CD8-positive, alpha-beta memory T cell (primary cell): ENCODE measurements at places on chromosomes 1 and 21. TPM values are rescaled to one million over a fixed set of nuclear protein-coding genes. Genes with fewer than 3 reads are reported as not detected.

GRCh38 chr1:87115317-87115890 lies 201.0 kb downstream of the HS2ST1 start:
- no peaks in the 10 kb centered on the region for H3K27me3 ChIP-seq
- H3K4me3 ChIP-seq: no peak overlapping the region
- no peak overlapping the region for H3K27ac ChIP-seq
- DNase-seq: no peak

DNA sequence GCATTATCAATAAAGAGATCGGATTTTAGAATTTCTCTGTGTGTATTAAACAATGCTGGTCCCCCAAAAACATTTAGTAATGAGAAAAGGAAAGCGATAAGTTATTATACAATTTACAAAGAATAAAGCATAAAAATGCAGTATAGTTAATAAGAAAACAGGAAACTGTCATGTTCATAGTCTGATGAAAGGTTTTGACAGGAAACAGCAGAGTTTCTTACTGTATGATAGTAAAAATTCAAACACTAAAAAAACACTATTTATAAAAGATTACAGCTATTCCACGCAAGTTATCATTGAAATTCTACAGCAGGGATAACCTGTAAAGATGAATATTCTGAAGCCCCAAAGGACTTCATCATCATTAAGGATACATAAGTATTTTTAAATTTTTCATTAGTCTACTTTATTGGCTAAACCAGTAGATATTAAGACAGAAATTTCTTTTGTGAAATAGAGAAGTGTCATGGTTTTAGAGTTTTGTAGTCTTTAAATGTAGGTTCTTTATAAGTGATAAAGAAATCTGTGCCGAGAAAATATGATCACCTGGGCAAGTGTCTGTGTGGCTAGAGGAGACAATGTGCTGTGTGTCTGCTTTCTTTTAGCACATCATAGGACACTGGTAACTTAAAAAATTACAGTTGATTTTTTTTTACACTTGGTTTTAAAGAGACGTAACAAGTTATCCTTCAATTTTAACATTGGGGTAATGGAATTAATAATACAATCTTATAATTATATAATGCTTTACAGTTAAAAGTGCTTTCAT lies 49.7 kb upstream of the GFI1 start:
- no peaks in the 10 kb centered on the region for H3K36me3 ChIP-seq
- DNase-seq: no peak
- peaks cover 34% of the 10 kb centered on the region for H3K4me1 ChIP-seq
- no peak overlapping the region for H3K27ac ChIP-seq

DNA sequence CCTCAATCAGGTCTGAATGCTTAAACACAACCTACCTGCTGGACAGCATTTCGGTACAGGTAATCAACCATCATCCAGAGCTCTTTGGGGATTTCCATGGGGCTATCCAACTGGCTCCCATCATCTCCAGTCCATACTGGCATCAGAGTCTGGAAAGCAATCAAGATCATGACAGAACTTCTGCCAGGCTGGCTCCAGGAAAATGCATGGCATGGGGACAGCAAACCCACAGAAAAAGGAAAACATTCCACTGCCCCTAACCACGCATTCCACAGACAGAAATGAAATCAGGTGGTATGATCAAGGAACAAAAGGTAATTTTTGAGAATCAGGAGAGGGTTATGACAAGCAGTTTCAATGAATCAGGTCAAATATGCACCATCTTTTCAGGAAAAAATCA lies 9.1 kb upstream of the MTF1 start:
- H3K36me3 ChIP-seq: peaks cover 20% of the 10 kb centered on the region
- H3K27ac ChIP-seq: no peak overlapping the region
- no peak for DNase-seq
- no peak overlapping the region for H3K4me3 ChIP-seq
- H3K4me1 ChIP-seq: no peaks in the 10 kb centered on the region

- no peak overlapping the region for H3K4me3 ChIP-seq
- no peaks in the 10 kb centered on the region for H3K27me3 ChIP-seq
- no peaks in the 10 kb centered on the region for H3K36me3 ChIP-seq
- H3K27ac ChIP-seq: no peak overlapping the region
- no peak for DNase-seq
Observed at GRCh38 chr1:219574484-219575087, 38.3 kb downstream of the ZC3H11B start.

DNA sequence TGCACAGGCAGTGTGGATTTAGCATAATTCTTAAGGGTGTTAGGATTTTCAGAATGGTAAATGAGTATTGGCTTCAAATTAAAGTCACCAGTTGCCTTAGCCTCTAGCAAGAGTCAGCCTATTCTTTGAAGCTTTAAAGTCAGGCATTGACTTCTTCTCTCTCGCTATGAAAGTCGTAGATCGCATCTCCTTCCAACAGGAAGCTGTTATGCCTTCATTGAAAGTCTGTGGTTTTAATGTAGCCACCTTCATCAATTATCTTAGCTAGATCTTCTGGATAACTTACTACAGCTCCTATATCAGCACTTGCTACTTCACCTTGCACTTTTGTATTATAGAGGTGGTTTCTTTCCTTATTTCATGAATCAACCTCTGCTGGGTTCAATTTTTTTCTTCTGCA lies 320.2 kb downstream of the PTPRC start:
- no peaks in the 10 kb centered on the region for H3K27me3 ChIP-seq
- peaks cover 25% of the 10 kb centered on the region for H3K4me1 ChIP-seq
- DNase-seq: no peak
- H3K4me3 ChIP-seq: no peak overlapping the region
- no peaks in the 10 kb centered on the region for H3K36me3 ChIP-seq
- no peak overlapping the region for H3K27ac ChIP-seq

DNA sequence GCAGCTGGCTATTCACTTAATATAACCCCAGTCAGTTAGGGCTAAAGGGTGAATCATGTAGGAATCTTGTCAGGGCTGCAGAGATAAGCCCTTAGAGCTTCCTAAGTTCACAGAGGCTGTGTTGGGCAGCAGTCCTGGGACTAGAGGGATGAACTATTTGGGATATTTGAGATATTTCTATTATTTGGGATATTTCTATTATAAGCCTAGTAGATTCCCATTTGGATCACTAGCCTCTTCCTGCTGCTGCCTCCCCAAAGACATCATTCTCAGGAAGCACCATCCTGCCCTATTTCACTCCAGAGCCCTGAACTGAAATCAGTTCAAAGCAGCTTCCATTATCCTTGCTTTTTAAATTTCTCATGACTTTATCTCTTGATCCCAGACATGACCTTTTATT lies 501.3 kb downstream of the NUF2 start:
- H3K27ac ChIP-seq: no peak overlapping the region
- no peaks in the 10 kb centered on the region for H3K36me3 ChIP-seq
- no peak for DNase-seq

- DNase-seq: no peak
- no peak overlapping the region for H3K4me3 ChIP-seq
- no peaks in the 10 kb centered on the region for H3K36me3 ChIP-seq
- H3K27me3 ChIP-seq: no peaks in the 10 kb centered on the region
Observed at GRCh38 chr1:31784356-31785019, 20.3 kb upstream of the ADGRB2 start.

DNA sequence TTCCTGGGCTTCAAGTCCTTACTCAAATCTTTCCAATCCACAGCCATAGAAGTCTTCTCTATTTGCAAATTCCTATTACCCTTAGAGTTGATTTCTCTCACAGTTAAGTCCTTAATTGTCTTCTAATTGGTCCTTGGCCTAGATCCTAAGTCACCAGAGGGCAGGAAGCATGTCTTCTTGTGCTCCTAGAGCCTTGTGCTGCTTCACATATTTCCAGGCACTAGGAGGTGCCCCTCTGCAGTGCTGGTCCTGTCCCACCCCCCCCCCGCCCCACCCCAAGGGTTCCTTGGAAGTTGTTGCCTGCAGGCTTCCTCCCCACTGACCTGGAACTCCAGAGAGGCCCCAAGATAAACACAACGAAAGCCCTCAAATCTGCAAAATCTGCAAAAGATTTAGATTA lies 28.1 kb upstream of the TARBP1 start:
- H3K4me1 ChIP-seq: no peaks in the 10 kb centered on the region
- H3K4me3 ChIP-seq: no peak overlapping the region
- no peak for DNase-seq
- H3K36me3 ChIP-seq: no peaks in the 10 kb centered on the region

DNA sequence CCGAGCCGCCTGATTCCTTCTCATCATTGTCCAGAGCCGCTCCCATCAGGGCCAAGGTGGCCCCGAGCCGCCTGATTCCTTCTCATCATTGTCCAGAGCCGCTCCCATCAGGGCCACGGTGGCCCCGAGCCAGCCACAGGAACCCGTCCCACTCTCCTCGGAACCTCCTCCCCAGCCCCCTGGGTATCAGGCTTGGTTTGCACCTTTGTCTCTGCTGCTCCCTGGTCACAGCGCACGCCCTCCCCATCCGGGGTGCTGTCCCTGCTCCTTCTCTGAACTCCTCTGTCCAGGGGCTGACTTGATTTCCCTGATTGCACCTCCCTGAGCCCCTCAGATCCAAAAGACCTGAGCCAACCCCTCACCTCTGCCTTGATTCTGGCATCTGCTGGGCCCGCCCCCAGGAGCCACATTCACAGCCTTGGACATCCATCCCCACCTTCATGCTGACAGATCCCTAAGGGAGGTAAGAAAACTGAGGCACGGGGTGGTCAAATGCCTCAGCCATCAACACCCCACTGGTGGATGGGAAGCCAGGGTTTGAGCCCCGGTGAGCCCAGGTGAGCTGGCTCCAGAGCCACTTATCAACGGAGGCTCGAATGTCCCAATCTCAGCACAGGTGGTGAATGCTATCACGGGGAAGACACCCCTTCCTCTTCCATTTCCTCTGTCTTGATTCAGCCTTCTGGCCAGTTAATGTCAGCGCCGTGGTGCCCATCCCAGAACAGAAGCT lies 25.6 kb upstream of the COL18A1 start:
- no peaks in the 10 kb centered on the region for H3K4me1 ChIP-seq
- H3K4me3 ChIP-seq: no peak overlapping the region
- no peaks in the 10 kb centered on the region for H3K36me3 ChIP-seq
- DNase-seq: no peak

- H3K36me3 ChIP-seq: no peaks in the 10 kb centered on the region
- DNase-seq: no peak
- no peak overlapping the region for H3K4me3 ChIP-seq
- no peaks in the 10 kb centered on the region for H3K4me1 ChIP-seq
- no peaks in the 10 kb centered on the region for H3K27me3 ChIP-seq
Observed at GRCh38 chr1:184622136-184622823, 132.4 kb downstream of the EDEM3 start.

DNA sequence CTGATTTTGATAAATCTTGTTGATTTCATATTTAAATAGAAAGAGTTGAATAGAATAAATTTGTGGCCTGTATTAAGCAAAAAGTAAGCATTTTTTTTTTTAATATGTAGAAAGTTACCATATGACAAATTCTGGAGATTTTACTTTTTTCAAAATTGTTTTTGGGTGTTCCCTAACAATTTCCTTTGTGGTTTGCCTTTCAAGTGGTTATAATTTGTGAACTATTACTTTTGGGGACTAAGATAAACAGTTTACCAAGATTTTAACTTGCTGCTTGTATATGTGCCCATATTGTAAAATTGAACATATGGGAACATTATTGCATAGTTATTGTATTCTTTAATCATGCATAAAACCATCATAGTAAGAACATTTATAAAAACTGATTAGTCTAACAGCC lies 34.6 kb downstream of the SLC30A7 start:
- H3K36me3 ChIP-seq: peaks cover 4% of the 10 kb centered on the region
- DNase-seq: no peak
- no peaks in the 10 kb centered on the region for H3K27me3 ChIP-seq
- H3K4me1 ChIP-seq: peaks cover 68% of the 10 kb centered on the region
- peak overlapping the region; percentile 16 for H3K4me3 ChIP-seq

DNA sequence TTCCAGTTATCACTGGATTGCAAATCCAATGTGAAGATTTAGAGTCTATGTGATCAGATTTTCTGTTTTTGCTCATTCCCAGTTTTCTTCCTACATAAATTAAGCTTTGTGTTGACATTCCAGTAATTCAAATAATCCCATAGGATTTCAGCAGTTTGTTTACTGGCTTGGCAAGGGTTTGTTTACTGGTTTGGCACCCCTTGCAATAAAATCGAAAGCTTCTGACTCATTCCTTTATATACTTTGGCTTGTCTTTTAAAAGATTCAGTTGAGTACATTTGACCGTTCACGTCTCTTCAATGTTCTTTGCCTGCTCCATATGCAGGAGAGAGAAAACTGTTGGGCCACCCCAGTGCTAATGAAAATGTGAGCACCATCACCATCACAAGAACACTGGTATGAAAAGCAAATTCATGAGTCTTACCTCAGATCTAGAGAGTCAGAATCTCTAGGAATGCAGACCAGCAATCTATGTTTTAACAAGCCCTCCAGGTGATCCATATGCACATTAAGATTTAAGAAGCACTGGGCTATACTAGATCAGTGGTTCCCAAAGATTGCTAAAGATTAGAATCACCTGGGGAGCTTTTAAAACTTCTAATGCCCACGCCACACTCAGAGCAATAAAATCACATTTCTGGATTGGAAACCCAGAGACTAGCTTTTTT lies 32.8 kb downstream of the ZC3H11B start:
- H3K4me1 ChIP-seq: no peaks in the 10 kb centered on the region
- no peaks in the 10 kb centered on the region for H3K27me3 ChIP-seq
- no peaks in the 10 kb centered on the region for H3K36me3 ChIP-seq
- no peak overlapping the region for H3K27ac ChIP-seq

DNA sequence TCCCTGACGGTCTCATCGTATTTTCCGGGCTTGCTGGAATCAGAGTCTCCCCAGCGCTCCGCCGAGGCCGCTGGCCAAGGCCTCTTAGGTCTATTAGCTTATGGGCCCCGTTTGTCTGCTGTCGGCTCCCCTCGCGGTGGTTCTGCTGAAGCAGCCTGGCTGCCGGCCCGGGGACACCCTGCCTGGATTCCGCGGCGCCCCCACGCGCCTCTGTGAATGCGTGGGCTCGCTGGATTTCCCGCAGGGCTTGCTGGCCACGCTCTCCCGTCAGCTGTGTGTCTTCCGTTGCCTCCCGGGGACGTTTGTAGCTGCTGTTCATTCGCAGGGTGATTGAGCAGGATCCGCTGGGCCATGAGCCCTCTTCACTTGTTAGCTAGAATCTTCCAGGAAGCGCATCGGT lies 8.4 kb downstream of the LRRC3 start:
- H3K4me3 ChIP-seq: no peak overlapping the region
- H3K36me3 ChIP-seq: no peaks in the 10 kb centered on the region
- no peak overlapping the region for H3K27ac ChIP-seq
- H3K27me3 ChIP-seq: no peaks in the 10 kb centered on the region
- H3K4me1 ChIP-seq: no peaks in the 10 kb centered on the region

RGS8 gene
- total RNA-seq: not detected

MORN1 gene
- 10.4 TPM for total RNA-seq

F3 gene
- 0.11 TPM for total RNA-seq

HTR6 gene
- not detected for total RNA-seq

TTC24 gene
- 7.3 TPM for total RNA-seq

RHBDL2 gene
- total RNA-seq: not detected
